ENCODE measurements at places on chromosomes 16 and 17.

DNA sequence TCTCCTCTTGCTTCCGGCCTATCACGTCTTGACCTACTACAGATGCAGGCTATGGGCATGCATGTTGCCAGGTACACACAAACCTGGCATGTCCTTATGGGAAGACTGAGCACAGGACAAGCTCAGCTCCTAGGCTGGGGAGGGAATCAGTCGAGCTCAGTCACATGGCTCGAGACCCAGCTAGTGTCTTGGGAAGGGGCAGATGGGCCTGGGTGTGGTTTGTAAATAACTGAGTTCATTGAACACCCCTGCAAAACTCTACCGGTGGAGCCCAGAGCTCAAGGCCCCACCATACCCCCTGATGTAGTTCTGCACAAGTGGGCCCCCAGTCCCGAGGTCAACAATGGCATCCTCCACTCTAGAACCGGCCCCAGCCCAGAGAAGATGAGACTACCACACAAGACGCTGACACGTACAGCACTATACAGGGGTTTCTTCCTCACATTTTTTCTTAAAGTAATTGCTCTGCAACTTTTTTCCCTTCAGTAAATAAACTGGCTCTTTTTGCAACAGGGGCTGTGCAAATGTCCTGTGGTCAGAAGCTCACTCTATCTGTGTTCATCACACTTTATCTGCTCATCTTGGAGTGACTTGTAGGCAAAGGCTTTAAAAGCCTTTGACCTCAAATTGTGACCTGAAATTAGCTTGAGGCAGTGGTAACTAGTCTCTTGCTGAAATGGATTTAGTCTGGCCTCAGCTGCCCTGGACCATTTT, 22.9 kb downstream of the ZNHIT3 start:
- no peak for DNase-seq

- DNase-seq = no peak
Measured at GRCh38 chr17:81054881-81055370, 20.0 kb downstream of the BAIAP2 start.

- DNase-seq = no peak
Measured at GRCh38 chr17:12227547-12227946, 206.9 kb downstream of the MAP2K4 start.

DNA sequence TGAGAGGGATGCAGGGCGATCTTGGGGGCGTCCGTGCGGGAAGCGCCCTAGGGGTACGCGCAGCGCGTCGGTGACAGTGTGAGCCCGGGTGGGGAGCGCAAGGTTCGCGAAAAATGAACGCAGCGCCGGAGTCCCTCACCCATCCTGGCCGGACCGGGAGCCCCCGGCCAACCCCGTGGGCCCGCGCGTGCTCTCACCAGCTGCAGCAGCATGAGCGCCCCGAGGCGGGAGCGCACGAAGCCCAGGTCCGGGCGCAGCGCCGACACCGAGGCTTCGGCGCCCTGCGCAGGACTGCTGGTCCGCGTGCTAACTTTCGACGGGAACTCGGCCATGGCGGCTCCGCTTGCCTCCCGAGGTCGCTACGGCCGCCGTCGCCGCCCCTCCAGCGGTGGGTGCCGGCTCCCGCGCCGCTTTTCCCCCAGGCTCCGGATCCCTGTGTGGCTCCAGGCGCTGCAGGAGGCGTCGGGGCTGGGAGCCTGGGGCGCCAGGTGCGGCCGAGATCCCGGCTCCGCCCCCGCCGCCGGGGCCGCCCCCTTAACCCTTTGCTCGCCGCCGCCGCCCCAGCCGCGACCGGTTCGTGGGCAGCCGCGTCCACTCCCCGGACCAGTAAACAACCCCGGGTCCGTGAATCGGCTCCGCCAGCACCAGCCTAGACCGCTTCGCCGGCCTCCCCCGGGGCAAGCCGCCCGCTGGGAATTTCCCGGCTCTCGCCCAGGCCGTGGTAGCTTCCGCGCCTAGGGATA, at the start of gene PLLP:
Gene PLLP, minus strand, starts transcription at position 464 of the 743 bp plus-strand sequence. Its CDS starts 132 bp downstream, at position 332.
- DNase-seq = no peak

- DNase-seq = no peak
Measured at GRCh38 chr17:17022011-17022410, 20.2 kb upstream of the MPRIP start.

GRCh38 chr16:11099672-11100205, 155.4 kb downstream of the CLEC16A start:
- DNase-seq = no peak

DNA sequence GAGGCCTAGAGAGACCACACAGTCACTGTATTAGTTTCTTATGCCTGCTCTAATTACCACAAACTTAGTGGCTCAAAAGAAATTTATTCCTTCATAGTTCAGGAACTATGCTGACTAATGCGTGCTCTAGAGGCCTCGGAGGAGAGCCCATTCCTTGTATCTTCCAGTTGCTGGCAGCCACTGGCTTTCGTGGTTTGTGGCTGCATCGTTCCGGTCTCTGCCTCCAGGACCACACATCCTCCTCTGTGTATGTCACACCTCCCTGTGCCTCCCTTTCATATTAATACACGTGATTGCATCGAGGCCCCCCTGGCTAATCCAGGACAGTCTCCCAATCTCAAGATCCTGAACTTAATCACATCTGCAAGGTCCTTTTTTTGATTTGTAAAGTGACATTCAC, 16.9 kb upstream of the MYLK3 start:
- no peak for DNase-seq

GRCh38 chr17:28384281-28385036, 13.0 kb downstream of the SARM1 start:
- DNase-seq = no peak

GRCh38 chr16:61681124-61681523, 355.1 kb downstream of the CDH8 start:
- DNase-seq = no peak

GRCh38 chr17:64571746-64572145, 65.0 kb downstream of the CEP95 start:
- no peak for DNase-seq

DNA sequence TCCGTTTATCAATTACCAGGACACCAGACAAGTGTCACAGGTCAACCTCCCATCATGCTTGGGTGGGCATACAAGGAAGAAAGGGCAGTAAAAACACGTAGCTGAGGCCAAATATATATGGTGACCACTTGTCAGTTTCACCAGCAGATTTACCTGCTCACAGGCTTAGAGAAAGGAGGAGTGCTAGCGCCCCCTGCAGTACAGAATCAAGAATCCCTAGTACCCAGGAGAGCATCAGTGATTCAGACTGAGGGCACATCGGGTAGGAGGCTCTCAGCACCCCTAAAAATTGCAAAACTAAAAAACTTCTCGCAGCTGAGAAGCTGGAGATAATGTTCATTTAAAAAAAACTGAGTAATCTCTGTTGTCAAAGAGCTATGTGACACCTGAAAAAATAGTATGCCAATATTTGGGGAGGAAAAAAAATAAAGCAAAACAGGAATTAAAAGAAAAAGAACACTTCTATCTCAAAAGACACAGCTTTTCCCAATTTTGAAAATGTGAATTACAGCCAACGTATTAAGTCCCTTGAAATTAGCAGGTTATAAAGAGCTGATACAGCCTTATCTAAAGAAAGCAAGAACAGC, 21.2 kb upstream of the MON1B start:
- DNase-seq = no peak

DNA sequence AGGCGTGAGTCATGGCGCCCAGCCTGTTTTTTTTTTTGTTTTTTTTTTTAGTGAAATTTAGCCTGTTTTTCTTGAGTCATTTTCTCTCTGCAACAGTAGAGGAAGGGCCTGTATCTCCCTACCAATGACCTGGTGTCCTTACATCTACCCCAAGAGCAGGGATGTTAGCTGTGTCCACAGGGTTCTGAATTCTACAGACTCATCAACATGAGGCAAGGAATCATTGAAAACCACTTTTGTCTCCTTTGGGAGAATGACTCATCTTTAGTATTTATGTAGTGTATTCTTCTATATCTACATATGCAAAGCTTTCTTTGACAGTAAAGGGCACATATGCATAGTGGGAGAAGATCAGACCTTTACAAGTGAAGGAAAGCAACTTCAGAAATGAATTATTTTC, 105.3 kb downstream of the SPECC1 start:
- DNase-seq = no peak

DNA sequence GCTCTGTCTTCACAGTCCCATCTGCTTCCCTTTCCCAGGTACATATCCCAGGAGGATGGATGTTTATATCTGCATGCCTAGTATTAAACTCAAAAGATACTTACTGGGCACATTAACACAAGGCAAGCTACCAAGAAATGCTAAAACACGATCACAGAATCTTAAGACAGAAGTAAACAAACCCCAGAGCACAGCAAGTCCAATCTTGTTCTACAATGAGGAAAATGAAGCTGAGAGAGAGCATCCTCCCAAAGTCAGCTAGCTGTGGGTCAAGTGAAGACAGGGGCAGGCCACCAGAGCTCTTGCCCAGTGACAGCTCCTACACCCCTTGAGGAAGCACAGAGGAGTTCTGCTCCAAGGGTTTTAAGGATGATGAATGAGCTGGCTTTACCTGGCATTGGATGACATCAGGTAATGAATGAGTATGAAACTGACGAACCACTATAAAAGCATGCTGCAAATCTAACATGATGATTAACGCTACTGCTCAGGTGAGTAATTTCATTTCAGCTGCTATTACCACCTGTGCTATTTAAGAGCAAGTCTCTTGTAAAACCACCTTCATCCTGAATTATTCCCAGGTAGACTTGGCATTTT, 20.3 kb downstream of the XPO6 start:
- DNase-seq = no peak

- DNase-seq = no peak
Measured at GRCh38 chr16:82728901-82729300, 102.1 kb downstream of the CDH13 start.

GRCh38 chr17:76273445-76274111, 8.4 kb downstream of the UBALD2 start:
- DNase-seq = no peak

DNA sequence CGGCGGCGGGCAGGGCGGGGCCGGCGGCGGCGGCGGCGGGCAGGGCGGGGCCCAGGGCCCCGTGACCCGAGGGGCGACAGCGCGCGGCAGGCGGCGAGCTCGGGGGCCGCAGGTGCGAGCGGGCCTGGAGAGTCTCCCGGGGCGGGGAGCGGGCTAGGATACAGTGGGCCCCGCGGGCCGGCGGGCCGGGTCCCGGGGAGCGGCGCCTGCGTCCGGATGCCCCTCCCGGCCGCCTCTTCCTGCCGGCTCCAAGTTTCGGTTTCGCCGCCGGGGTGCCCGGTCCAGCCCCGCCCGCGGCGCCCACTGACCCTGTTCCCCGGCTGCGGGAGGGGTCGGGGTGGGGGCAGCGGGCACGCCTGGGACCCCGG, at the start of gene RNF213:
Gene RNF213, plus strand, starts transcription at position 62 of the 368 bp plus-strand sequence. CDS start 2,830 bp downstream, outside the sequence.
- no peak for DNase-seq

DNA sequence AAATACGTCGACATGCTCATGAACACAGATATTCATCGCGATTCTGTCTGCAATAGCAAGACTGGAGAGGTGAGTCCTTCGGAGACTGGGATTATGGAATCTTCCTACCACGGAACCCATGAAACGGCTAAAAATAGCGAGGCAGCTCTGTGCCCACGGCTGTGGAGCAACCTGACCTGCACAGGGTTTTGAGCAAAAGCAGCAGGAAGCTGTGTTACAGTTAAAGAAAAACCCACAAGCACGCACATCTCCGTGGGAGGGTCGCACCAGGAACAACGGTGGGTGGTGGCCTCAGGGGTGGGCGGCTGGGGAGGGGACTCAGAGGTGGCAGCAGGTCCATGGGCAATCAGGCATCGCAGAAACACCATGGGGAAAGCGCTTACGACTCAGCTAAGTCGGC, 24.8 kb downstream of the SLC38A10 start:
- no peak for DNase-seq

- no peak for DNase-seq
Measured at GRCh38 chr17:67358612-67359011, 7.8 kb downstream of the PSMD12 start.

DNA sequence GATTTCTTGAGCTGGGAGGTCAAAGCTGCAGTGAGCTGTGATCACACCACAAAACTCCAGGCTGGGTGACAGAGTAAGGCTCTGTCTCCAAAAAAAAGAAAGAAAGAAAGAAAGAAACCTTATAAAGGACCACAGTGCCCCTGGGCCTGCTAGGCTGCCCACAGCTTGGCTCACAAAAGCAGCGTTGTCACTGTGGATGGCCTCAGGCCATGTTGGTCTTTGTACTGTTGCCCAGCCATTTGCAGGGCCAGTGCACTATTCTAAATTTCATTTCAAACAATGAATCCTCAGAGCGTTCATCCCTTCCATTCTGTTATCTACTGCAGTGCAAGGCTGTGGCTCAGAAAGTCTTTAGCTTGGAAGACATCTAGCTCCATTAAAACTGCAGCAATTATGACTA, 208.4 kb downstream of the SLC39A11 start:
- no peak for DNase-seq

- DNase-seq = no peak
Measured at GRCh38 chr16:51820176-51820575, 669.1 kb upstream of the SALL1 start.

- no peak for DNase-seq
Measured at GRCh38 chr16:23504076-23504452, 6.2 kb downstream of the GGA2 start.

- no peak for DNase-seq
Measured at GRCh38 chr16:17409894-17410293, 60.9 kb downstream of the XYLT1 start.

GRCh38 chr17:16439811-16440351, 24.5 kb downstream of the TRPV2 start:
- DNase-seq = no peak

- DNase-seq = no peak
Measured at GRCh38 chr17:75295201-75296158, 6.2 kb upstream of the SLC25A19 start.

DNA sequence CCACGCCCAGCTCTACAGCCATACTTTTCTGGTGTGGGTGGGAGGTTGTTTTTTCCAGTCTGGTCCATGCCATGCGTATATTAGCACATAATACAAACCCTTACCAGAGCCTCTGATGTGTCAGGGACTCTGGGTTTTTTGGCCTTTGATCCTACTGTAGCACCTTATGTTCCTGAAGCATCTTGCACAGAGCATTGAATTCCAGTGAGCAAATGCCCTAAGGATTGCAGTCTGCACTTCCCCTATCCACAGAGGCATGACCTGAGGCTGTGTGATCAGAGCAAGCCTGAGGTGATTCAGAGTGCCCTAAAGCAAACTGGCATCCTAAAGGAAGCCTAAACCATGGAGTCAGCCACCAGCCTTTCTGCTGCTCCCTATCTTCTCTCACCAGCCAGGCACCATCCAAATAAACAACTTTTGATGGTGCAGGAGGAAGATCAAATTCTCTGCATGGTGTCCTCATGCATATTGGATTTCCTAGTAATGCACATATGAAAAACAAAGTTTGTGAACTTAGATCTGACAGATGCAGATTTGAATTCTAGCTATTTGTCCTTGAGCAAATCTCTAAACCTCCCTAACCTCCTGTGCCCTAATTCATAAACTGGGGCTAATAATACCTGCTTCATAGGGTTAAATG, 41.2 kb upstream of the HAS3 start:
- no peak for DNase-seq

All from NCI-H2081 treated with DMSO at 0.1 percent for 48 hours (cell line).